ENCODE measurements at places on chromosomes 2 and 18.

GRCh38 chr2:210965472-210965871 lies 409.1 kb downstream of the CPS1 start:
- DNase-seq = no peak

DNA sequence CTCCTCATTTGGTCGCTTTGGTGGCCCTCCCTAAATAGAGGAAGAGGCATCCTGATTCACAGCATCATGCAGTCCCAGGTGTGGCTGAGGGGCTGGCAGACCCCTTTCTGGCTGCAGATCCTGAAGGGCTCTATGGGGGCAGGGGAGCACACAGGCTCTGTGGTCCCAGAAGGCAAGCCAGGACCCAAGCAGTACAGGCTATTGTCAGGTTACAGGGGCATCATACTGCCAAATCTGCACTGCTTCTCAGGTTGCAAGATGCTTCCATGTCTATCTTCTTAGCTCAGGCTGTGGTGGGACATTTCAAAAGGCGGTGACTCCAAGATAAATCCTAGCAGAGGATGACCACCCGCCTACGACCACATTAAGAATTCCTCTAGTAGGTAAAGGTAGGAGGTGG lies 54.3 kb downstream of the TTC32 start:
- DNase-seq = no peak

GRCh38 chr18:62128157-62128556 lies 58.7 kb downstream of the PIGN start:
- no peak for DNase-seq

DNA sequence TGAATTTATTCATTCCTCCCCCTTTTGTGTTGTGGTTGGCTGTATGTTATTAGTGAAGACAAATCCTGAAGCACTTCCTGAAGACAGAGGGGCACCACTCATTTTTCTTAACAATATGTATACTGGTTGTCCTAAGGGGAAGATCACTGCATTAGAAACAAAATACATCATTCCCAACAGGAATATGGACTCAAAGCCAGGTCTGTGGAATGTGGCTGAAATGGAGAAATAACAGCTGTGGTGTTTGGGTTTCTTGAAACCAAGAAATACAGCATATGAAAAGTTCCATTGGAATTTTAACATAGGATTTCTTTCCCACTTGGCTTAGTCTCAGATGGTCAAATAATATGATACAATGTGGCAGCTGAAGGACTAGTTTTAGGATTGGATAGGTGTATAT lies 267.6 kb downstream of the KCNE4 start:
- DNase-seq = no peak

- DNase-seq = no peak
These were observed 237.5 kb downstream of the ACTR3 start for GRCh38 chr2:114127372-114127771.

GRCh38 chr2:64137996-64138395 lies 6.2 kb downstream of the PELI1 start:
- no peak for DNase-seq

GRCh38 chr2:63594660-63595059 lies 5.9 kb downstream of the MDH1 start:
- DNase-seq = no peak

All from mucosa of gallbladder (tissue), 1 donor.